H1 (cell line): ENCODE measurements at places on chromosomes 4 and X. TPM values are rescaled to one million over a fixed set of nuclear protein-coding genes. Genes with fewer than 3 reads are reported as not detected.

- no peak for DNase-seq
These were observed 41.5 kb downstream of the GATB start for GRCh38 chr4:151718984-151719955.

DNA sequence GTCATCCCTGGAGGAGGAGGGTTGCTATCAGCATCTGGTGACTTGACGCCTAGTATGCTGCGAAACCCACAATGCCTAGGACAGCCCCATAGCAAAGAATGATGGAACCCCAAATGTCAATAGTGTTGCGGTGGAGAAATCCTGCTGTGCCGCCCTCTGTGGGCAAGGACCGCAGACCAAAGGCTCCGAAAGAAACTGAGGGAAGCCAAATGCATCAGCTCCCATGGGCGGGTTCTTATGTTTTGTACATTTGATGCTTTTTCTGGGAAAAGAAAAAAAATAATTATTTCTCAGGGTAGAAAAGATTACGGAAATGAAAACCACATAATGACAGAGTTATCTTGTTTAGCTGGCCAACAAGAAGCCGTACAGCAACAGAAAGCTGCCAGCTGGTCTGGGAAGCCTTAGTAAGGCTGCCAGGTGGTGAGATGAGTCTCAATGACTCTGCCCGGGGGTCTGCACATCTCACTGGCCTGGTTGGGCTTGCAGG is 95.0 kb upstream of the TBL1X start:
- DNase-seq, result no peak

MSX1 gene
- total RNA-seq, result not detected in 2 replicates

SPACA5 gene
- not detected in 2 replicates for total RNA-seq

DNA sequence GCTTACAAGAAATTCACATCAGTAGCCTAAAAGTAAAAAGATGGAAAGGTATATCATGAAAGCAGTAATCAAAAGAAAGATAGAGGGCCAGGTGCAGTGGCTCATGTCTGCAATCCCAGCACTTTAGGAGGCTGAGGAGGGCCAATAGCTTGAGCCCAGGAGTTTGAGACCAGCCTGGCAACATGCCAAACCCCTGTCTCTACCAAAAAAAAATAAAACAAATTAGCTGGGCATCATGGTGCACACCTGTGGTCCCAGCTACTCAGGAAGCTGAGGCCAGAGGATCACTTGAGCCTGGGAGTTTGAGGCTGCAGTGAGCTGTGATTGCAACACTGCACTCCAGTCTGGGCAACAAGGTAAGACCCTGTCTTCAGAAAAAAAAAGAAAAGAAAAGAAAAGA is 55.5 kb downstream of the GSPT2 start:
- DNase-seq, result no peak

DNA sequence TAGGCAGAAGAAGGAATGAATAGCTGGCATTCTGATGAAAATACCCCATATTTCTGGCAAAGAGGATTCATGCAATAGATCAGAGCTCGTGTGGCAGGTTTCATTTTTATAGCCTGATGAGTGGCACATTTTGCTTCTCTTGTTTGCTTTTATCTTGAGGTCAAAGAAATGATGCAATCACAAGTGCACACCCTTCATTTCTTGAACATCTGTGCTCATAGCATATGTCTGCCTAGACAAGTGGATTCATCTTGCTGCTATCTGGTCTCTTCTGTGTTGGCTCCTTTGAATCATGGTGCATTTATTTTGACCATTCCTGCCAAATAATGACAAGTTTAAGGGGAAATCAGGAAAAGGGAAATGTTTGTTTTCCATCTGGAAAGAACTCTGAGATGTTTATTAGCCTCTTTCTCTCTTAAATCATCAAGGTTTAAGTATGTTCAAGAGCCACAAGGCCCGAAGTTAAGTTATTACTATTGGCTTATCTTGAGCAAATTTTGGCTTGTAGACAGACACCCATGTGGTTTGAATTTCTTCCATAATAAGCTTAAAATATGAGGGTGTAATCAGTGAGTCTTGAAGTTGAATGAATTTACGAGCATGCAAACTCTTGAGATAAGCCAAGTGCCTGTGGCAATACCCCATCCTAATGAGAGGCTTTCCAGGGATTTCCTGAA is 59.3 kb upstream of the HS3ST1 start:
- DNase-seq, result no peak
